ENCODE measurements at places on chromosomes 16 and 17. TPM values are rescaled to one million over a fixed set of nuclear protein-coding genes. Genes with fewer than 3 reads are reported as not detected.
A peak's percentile ranks its signal among the peaks of the same experiment; 100 is the strongest.

The CD300E gene
- polyA plus RNA-seq, result 0.39 TPM

The CYB561 gene
- polyA plus RNA-seq, result 38.4 TPM

The CRHR1 gene
- not detected for polyA plus RNA-seq

DNA sequence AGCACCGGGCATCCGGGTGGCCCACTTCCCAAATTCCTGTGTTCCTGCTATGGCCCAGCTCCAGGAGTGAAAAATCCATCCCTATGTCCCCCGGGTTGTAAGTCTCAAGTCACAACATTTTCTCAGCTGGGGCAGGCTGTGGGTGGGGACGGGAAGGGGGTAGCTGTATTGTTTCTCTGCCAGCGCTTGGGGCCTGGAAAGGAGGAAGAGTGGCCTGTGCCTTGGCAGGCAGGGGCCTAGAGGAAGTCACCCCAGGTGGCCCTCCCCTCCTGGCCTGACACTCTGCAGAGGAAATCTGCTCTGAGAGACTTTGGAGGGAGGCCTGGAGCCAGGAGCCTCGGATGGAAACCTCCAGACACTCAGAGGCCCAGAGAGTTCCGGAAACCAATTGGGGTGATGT, 10.6 kb upstream of the SCN4A start:
- no peak for DNase-seq

- peak; percentile 91 for DNase-seq
Observed at GRCh38 chr17:36183001-36183971, 6.8 kb upstream of the TBC1D3B start.

DNA sequence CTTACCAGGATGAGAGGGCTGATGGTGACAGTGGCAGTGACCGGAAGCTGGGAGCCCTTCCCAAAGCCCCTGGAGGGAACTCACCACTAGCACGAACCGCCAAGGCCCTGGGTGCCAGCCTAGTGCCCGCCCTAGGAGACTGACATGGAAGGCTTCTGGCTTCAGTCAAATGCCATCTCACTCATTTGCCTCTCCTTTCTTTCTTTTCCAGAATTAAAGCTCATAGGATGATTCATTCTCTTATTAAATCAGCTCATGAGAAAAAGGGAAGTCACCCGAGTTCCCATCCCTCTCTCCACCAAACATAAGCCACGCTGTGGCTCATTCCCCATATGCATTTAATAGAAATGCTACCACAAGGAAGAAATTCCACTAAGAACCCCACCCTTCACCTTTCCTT, 12.1 kb downstream of the CUEDC1 start:
- no peak for DNase-seq

- DNase-seq, result no peak
Observed at GRCh38 chr17:64063088-64063487, 42.7 kb upstream of the ICAM2 start.

Measured in kidney (tissue), 22 donors.